ENCODE measurements at places on chromosomes 12 and 14.

- DNase-seq: no peak
Observed at GRCh38 chr14:71244341-71244740, 337.1 kb downstream of the PCNX1 start.

- DNase-seq: no peak
Observed at GRCh38 chr14:95480887-95481226, 35.6 kb downstream of the SYNE3 start.

- no peak for DNase-seq
Observed at GRCh38 chr12:75631831-75632230, 120.4 kb upstream of the KRR1 start.

GRCh38 chr14:92988786-92989755, 66.1 kb downstream of the CHGA start:
- no peak for DNase-seq

GRCh38 chr12:116759783-116760621, 21.9 kb downstream of the RNFT2 start:
- no peak for DNase-seq

DNA sequence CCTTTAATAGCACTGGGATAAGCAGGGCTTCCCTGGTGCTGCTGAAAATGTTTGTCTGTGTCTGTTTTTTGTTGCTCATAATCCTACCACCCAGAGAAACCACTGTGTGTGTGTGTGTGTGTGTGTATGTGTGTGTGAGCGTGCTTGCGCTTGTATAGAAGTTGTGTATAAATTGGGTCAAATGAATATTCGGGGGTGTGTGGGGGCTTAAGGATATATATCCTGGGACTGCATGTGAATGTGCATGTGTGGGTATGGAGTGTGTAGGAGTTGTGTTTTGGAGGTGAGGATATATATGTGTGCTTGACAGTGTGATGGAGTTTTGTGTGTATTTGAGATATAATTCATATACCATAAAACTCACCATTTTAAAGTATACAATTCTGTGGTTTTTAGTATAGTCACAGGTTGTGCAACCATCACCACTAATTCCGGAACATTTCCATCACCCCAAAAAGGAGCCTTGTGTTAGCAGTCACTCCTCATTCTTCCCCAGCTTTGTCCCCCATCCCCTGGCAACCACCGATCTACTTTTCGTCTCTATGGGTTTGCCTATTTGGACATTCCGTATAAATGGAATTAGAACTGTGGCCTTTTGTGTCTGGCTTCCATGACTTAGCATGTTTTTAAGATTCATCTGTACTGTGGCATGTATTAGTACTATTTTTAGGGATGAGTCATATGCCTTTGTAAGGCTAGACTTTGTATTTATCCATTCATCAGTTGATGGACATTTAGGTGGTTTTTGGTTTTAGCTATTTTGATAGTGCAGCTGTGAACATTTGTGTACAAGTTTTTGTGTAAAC, 25.6 kb downstream of the TCTN1 start:
- no peak for DNase-seq

DNA sequence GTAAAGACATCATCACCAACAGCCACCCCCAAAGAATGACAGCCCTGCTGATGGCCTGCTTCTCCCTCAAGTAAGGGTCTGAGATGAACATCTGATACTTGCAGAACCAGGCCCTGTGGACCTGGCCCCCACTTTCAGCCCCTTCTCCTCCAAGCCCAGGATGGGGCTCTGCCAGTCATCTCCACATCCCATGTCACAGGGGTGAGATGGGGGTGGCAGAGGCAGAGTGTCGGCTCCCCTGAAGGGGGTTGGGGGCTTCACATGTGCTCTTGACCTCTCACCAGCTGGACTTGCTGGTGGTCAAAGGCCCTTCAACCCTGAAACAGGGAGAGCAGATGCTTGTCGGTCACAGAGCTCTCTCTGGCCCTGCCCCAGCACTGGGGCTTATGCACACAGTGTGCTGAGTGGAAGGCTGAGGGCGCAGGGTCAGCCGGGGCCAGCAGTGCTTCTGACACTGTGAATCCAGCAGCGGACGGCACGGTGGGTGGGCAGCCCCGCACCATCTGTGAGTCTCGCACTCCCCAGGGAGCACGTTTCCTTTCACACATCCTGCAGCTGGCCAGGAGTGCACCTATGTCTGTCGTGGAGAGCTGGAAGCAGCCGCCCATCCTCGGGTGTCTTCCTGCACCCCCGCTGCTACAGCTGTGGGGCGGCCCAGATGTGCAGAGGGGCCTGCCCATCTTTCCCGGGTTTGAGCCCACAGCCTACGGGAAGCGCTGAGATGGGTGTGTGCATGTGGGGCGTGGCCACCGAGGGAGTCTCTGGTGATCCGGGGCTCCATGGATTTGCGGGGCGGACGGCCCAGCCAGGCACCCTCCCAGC, 94.3 kb downstream of the ADGRD1 start:
- no peak for DNase-seq

DNA sequence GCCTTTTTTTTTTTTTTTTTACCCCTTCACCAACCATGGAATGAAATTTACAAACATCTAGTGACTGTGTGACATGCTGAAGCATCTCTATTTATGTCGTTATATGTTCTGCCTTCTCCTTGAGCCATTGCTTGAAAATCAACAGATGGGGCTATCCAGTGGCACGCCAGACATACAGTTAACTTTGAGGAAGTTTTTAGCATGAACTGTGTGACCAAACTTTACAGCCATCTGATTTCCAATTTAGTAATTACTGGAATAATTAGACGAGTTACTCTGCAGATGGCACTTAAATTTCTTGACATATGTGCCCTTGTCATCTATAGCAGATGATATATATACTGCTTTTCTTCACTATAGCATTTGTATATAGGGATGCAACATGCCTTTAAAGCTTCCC, 192.1 kb downstream of the SNAPC1 start:
- no peak for DNase-seq

DNA sequence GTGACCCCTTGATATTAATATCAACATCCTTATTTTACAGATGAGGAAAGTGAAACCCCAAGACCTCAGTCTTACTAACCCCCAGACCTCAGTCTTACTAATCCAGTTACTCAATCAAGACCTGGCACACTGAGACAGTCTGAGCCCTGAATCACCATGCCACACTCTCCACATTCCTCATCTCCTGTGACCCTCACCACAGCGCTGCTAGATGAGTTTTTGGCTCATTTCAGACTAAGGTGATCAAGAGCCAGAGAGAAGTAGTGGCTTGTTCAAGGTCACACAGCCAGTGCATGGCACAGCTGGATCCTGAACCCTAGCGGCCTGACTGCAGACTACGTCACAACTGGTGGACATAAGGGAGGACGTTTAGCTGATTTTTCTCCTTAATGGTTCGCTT, 579.2 kb downstream of the BCL11B start:
- no peak for DNase-seq

DNA sequence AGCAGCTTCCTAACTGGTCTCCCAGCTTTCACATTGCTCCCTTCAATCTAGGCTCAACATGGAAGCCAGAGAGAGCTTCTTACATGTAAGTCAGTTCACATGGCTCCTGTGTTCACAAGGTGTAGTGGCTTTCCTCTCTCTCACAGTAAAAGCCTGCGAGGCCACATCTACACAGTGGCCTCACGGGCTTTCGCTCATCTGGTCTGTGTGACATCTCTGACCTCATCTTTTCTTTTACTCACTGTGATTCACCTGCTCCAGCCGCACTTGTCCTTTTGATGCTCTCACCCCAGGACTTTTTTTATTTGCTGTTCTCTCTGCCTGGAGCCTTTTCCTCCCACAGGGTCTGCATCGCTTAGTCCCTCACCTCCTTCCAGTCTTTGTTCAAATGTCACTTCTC, 122.1 kb downstream of the SLC5A8 start:
- no peak for DNase-seq

DNA sequence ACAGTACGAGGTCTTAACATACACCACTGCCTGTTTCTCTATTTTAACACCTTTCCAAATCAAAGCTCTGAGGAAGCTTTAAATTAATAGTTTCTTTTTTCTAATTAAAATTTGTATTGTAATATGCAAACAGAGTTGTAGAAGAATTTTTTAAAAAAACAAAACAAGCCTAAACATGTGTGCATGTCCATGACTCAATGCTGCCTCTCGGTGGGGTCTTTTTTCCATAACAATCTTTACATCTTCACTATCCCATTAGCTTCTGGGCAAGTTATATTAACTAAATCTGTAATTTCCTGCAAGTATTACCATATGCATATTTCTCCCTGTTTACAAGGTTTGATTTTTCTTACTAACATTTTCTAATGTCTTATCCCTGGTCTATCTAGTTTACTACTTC, 143.9 kb upstream of the NAV3 start:
- no peak for DNase-seq

- no peak for DNase-seq
Observed at GRCh38 chr14:106879241-106879640, 1352.9 kb downstream of the TMEM121 start.

DNA sequence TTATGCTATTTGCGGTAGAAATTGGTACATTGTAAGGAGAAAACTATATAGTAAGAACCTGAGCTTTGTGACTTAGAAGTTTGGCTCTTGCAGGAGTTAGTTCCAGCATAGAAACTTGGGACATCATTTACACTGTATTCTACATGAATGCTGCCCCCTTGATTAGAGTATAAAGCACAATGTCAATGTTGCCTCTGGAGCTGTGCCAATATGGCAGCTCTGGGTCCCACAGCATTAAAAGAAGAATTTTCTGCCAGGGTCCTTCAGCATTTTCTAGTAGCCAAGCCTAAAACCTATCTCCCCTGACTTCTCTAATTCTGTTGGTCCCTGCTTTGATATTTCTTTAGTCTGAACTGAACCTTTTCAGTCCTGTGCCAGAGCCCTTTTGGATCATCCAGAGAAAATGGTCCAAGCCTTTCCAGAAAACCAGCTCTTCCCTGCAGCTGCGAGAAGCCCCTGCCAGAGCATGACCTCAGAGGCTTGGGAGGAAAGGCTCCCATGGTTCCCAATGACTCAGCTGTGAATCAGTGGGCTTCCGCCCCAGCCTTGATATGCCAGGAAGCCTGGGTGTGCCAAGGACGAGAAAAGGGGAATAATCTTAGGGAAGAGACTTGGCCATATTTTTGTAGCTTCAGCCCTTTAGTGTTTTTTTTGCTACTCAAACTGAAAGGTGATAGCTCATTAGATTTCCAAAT, 43.2 kb downstream of the PLEKHG7 start:
- DNase-seq: no peak

- DNase-seq: no peak
Observed at GRCh38 chr12:75844985-75845384, 186.6 kb downstream of the PHLDA1 start.

DNA sequence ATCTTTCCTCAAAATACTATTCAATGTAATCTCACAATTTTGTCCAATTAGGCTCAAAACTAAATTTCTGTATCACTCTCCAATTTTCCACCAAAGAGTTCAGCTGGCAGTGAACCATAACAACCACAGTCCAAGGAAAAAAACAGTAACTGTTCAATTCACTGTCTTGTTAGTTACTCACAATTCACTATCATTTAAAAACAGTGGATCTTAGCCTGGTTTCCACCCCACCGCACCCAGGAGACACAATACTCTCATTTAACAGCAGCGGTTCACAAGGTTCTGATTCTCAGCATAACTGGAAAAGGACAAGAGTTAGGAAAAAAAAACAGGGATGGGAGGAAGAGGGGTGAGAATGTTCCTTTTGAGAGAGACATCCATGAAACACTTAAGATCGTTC, 40.5 kb downstream of the MED13L start:
- no peak for DNase-seq

DNA sequence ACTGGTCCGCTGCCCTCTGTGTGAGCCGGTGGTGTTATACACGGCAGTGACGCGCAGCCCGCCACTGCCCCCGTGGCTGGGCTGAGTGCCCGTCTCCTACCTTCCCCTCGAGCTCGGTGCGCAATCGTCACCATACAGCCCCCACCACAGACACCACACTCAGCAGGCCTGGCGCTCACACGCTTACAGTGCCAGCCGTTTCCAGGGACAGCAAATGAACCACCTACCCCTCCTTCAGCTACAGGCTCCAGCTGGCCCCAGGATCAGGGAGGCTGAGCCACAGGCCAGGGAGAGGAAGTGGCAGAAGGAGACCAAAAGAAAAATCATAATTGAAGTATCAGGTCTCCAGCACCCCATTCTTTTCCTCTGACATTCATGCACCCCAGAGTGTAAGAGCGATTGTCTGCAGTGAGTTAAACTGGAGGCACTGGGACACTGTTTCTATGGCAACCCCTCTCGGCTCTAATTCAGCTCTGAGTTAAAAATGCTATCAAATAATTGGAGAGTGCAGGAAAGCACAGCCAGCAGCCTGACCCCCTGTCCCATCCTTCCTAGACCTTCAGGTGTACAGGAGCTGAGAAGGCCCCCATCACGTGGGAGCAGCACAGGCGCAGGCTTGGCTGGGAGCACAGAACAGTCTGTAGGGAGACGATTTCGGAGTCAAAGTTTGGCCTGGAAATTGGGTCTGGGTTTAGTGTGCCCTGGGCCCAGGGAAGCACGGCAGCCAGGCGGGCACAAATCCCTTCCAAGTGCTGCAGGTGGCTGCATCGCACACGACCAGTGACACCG, 18.0 kb downstream of the LRTM2 start:
- DNase-seq: no peak

GRCh38 chr14:100972118-100972897, 68.8 kb upstream of the RTL1 start:
- DNase-seq: no peak

DNA sequence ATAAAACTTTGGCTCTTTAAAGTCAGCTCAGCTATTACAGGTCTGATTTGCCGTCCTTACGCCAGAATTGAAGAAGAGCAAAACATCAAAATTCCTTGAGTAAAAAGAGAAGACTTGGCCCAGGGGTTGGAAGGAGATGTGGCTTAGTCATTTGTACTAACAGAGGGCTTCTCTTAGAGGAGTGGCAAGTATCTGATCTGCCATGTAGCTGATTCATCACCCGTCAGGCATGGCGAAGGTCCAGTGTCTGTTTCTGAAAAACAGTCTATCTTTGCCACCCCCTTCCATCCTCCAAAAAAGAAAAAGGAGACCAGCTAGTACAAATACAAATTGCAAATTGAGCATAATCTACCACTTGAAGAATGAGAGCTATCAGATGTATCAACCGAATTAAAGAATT, 91.9 kb downstream of the RAD52 start:
- DNase-seq: no peak

- no peak for DNase-seq
Observed at GRCh38 chr14:36316131-36316530, 4.3 kb downstream of the MBIP start.

GRCh38 chr12:65537978-65538377, 259.5 kb downstream of the MSRB3 start:
- DNase-seq: no peak

DNA sequence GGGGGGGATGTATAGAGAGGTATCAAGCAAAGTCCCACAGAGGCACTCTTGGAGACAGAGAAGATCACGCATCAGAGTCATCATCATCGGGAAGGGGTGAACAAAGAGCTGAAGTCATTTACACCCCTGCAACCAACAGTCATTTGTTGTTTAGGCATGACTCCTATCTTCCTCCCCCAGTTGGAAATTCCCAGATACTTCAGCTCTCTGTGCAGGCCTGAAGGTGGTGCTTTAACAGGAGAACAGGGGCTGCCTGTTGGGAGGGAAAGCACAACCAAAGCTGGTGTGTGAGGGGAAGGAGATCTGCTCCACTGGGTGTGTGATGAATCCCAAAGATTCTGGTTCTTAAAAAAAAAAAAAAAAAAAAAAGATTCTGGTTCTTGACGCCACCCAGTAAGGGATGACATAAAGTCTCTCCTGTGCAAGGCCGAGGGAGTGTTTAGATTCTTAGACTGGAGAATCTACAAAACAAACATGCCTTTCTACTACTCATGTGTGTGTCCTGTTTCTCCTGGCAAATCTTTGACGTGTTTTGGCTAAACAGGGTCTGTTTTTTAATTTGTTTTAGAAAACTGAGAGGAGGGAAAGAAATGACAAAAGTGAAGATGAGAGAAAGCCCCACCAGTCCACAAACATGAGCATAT, 121.0 kb upstream of the ARHGAP5 start:
- DNase-seq: no peak
